ENCODE measurements at places on chromosomes 4 and X.

DNA sequence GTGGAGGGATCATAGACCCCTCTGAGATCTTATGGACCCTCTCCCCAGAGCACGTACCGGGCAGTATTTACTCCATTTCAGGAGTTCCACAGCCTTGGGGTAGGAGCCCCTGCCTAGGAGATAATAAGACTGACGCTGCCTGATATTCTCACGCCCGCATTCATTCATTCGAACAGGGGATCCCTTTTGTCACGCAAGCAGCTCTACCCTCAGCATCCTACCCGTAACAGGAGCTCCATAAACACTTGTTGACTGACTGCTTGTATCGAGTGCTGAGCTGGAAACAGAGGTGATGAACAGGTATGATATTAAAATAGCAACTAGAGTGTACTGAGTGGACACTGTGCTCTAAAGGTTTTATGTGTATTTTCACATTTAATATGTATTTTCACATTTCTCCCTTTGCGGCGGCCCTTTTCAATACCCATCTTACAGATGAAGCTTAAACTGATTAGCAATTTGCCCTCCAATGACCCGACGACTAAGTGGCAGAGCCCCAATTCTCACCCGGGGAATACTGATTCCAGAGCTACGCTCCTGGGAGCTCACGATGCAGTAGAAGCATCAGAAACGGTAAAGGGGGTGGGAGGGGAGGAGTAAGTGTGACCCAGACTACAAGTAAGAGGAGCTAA, 888 bp downstream of the RAB28 start:
- DNase-seq, result peak; percentile 4

DNA sequence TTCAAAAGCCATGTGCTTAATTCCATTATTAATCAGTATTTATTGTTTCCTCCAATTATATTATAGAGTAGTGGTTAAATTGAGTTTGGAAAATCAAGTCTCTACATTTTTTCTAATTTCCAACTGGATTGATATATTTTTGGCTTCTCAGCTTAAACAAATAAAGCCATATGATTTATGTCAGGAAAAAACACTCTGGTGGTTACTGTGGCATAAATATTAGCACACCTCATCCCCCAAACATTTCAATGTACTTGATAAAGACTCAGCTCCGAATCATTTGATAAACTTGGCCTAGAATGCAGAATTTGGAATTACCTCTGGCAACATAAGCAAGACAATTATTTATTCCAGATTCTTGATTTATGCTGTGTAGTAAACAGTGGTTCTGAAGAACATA, 2313.8 kb downstream of the ARAP2 start:
- DNase-seq, result peak; percentile 18

DNA sequence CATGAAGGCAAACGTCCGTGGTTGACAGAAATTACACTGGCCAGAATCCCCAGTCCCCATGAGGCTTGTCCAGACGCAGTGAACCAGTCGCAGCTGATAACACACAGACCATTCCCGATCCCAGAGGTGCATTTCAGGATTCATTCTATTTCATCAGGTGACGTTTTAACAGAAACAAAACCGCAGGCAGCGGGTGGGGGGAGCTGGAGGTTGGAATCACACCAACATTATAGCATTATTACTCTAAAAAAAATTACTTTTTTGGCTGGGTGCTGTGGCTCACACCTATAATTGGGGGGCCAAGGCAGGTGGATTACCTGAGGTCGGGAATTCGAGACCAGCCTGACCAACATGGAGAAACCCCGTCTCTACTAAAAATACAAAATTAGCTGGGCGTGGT, 25.2 kb downstream of the NOP14 start:
- no peak for DNase-seq

DNA sequence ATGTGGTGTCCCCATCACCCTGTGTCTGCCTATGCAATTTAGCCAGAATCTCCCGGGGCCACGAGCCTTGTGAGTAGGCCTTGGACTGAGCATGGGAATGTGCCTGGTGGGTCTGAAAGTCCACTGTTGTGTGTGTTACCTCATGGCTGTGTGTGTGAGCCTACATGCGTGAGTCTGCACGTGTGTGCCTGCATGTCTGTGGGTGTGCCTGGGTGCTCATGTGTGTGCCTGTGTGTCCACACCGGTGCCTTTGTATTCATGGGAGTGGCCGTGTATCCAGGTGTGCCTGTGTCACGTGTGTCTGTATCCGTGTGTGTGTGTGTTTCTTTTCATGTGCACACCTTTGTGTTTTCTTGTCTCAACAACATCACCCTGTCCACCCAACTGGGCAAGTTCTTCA, 14.2 kb downstream of the ATP5ME start:
- no peak for DNase-seq

DNA sequence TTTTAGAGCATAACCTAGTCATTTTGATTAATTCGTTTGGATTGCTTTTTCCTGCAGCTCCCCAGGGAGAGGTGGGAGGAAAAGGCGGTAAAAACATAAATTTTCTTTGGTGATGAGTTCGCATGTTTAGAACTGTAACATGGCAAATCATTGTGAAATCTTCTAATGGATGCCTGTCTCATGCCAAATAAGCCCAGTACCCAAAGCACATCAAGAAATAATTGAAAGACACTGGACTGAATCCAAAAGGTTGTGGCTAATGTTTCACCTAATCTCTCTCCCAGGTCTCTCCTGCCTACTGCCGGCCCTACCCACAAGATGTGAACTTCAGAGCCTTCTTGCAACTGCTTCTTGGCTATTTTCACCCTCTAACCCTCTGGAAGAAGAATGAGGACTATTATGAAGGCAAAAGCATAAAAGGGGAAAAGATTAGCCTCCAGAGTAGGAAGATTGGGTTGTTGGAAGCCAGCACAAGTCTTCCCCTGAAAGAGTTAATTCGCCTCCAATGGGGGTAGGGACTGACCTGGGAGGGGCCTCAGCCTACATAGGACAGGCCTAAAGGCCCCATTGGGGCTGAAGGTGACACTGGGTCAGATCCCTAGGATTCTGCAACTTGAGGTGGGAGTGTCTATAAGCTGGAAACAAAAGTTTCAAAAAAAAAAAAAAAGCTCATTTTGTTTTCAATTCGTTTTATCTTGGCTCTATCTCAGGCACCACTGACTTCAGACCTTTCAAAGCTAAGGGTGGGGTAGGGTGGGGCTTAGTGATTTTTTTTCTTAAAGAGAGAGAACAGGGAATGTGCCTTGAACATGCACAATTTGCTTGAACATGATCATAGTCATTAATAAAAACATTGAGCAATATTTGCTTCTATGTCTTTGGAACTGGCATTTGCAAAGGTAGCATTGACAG, 278.6 kb upstream of the KLF3 start:
- no peak for DNase-seq

- DNase-seq, result peak; percentile 41
Observed at GRCh38 chr4:151408630-151409469, at the start of gene FHIP1A. Gene FHIP1A (plus strand): TSS chr4:151409176. CDS start chr4:151566260, 157,084 bp downstream.
